D721Med (cell line): ENCODE measurements at places on chromosomes 4 and X.

GRCh38 chr4:156098805-156099204 lies 145.1 kb upstream of the CTSO start:
- DNase-seq, result no peak

DNA sequence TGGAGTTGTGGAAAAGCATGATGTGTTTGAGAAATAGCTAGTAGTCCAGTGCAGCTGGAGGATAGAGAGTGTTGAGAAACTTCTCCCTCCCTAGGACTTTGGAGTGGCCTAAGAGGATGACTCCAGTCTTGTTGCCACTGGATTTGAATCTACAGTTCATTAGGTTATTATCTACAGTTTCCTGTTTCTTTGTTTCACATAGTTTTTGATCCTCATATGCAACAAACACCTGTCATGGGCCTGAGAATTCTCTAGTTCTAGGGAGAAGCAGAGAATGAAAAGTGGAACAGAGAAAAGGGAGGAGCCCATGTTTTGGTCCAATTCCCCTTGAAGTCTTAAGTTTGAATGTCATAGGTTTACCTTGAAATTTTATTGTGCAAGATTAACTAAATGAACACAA lies 73.6 kb upstream of the TBC1D9 start:
- DNase-seq, result no peak

DNA sequence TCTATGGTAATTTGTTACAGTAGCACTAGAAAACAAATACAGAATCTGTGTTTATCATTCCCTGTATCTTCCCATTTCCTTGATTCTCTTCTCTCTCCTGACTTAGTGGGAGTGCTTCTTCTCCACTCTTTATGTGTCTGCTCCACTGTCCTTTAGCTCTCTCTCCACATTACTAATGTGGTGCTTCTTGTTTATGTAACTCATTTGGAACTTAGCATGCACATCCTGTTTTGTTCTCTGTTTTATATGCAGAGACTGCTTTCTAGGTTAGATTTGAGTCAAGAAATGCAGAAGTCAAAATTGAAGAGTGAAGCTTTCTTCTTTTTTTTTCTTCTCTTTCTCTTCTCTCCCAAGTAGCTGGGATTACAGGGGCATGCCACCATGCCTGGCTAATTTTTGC lies 25.9 kb downstream of the ADH1A start:
- DNase-seq, result no peak

GRCh38 chr4:184850018-184850417 lies 24.2 kb upstream of the ACSL1 start:
- DNase-seq, result no peak

GRCh38 chr4:126592088-126592487 lies 1040.7 kb upstream of the INTU start:
- DNase-seq, result no peak

GRCh38 chr4:163666332-163666873 lies 171.9 kb downstream of the TMA16 start:
- no peak for DNase-seq

GRCh38 chrX:38717871-38718270 lies 83.4 kb upstream of the MID1IP1 start:
- no peak for DNase-seq

GRCh38 chrX:13776387-13776786 lies 40.5 kb downstream of the GPM6B start:
- DNase-seq, result no peak

DNA sequence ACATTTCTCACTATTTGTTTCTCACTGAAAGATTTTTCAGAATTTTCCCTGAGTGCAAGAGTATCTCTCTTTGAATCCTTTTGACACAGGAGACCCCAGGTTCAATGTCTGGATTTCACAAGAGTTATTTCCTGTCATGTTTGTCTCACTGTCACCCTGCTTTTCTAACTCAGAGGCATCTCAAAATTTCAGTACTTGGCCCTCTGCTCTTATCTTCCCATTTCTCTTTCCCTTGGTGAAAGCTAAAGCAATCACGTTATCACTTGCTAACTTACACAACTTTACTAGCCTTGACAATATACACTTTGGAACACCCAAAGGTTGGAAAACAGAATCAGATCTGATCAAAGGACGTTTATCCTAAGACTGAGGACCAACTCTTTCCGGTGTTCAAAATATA lies 17.3 kb downstream of the IGSF1 start:
- DNase-seq, result no peak

GRCh38 chrX:15988661-15989603 lies 134.3 kb upstream of the AP1S2 start:
- DNase-seq, result no peak

DNA sequence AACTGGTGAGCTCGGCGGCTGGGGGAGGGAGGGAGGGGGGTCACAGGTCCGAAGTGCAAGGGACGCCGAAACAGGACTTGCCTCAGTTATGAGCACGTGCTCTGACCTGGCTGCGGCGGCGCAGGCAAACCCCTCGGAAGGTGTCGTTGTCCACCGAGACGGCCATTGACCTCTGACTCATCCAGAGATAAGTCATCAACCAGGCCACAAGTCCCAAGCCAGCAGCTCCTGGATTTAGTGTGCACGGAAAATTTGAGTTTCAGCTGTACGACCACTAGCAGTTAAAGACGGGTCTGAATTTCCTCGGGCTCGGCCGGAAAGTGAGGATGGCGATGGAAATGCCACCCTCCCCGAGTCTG lies 674 bp downstream of the SH3D19 start:
- DNase-seq, result no peak

DNA sequence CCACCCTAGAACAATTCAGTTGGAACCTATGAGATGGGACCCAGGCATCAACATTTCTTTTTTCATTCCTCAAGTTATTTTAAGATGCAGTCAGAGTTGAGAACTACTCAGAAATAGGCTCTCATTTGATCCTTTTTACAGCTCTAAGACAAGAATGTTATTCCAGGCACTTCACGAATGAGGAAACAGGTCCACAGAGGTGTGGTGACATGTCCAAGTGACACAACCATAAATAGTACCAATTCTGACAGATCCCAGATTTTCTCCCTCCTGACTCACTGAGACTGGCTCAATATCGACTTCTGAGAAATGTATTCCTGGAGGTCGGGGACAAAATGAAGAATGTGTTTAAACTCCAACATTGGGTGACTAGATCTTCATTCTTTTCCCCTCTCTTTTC lies 11.1 kb downstream of the TCEANC start:
- no peak for DNase-seq

GRCh38 chrX:68018248-68019203 lies 414.8 kb downstream of the OPHN1 start:
- no peak for DNase-seq

DNA sequence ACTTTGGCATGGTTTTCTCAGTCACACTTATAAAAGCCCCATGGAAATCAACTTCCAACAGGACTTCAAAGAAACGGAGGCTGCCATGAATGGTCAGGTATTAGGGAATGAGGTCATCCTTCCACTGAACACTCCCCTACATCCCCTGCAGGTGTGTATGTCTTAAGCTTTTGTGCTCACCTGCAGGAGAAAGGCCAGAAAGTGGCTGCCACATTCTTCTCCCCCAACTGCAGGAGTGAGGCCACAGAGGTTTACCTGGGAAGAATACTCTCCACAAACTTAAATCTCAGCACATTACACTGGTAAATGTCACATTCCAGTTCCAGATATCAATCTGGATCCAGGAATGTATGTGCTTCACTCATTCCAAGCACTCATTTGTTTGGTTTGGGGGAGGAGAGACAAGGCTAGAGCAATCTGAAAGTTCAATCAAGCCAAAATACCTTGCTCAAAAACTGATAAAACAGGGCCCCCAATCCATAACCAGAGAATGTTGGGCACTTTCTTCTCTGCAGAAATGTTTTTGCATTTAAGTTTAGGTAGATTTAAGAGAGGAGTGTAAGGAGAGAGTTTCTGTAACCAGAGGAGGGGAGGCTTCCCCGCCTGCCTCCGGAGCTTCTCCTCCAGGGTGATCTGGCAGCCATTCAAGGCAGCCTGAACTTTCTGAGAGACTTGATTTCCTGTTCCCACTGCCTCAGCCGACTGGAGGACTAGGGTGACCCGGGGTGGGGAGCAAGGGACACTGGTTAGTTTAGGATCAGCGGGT lies 15.4 kb downstream of the FAM9C start:
- no peak for DNase-seq

- no peak for DNase-seq
Observed at GRCh38 chrX:47629419-47630200, at the start of gene CFP. TSS of gene CFP (minus strand) at chrX:47629930. CDS start at chrX:47629844, 86 bp downstream.

- no peak for DNase-seq
Observed at GRCh38 chr4:20825505-20825904, 125.2 kb downstream of the PACRGL start.

DNA sequence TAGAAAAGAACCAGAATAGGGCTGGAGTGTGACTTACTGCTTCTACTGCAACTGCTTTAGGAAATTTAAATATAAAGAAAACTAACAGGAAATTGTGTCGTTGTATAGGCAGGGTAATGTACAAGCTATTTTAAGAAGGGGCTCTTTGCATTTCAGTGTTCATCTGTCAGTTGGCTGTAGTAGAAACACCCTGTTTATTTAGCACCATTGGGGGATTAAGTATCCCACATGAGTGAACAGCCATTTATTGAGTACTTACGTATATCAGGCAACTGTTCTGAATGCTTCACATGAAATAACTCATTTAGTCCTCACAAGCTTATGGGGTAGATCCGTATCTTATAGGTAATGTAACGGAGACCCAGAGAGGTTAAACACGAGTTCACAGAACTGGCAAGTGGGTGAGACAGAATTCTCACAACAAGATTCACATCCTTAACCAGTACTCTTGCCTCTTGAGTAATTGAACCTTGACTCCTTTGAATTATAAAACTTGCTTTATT lies 23.9 kb downstream of the STIM2 start:
- DNase-seq, result no peak

DNA sequence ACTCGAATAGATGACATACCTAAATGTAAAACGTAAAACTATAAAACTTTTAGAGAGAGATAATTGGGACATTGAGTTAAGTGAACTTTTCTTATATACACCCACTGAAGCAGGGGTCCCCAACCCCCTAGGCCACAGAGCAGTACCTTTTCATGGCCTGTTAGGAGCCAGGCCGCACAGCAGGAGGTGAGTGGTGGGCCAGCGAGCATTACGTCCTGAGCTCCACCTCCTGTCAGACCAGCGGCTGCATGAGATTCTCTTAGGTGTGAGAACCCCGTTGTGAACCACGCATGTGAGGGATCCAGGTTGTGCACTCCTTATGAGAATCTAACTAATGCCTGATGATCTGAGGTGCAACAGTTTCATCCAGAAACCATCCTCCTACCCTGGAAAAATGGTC lies 114.8 kb downstream of the HMX1 start:
- DNase-seq, result no peak

GRCh38 chrX:69162361-69162865 lies 2.8 kb downstream of the PJA1 start:
- no peak for DNase-seq

GRCh38 chrX:135393051-135393450 lies 28.7 kb upstream of the SMIM10L2A start:
- DNase-seq, result no peak

DNA sequence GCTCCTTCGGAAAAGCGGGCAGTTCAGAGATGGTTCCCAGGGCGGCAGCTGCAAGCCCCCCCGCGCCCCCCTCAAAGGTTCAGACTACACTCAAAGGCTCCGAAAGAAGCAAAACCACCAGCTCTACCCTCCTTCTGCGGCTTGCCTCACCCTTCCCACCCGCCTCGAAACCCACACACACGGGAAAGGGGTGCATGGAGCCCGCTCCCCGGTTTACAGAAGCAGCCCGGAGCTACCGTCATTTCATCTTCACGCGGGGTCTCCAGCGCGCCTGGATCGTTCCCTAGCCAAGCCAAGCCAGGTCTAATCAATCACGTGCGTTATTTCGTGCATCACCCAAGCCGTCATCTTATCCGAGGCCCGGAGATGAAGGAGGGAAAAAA lies 1.2 kb downstream of the NLGN4X start:
- no peak for DNase-seq

DNA sequence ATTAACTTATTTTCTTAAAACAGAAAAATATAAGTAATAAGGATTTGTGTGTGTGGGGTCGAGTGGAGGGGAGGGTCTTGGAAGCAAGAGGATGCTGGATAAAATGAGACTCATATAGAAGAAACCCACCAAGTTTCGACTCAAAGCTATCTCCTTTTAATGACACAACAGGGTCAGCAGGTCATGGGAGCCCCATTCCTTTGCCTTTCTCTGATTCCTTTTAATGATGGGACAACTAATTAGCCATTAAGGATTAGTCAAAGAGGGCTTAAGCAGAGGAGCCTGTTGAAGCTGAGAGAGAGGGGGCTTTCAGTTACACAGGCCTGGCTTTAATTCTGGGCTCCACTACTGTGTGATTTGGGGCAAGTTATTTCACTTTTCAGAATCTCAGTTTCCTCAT lies 102.8 kb downstream of the GPR50 start:
- no peak for DNase-seq

GRCh38 chrX:11445540-11445939 lies 152.3 kb downstream of the AMELX start:
- no peak for DNase-seq

- no peak for DNase-seq
Observed at GRCh38 chr4:186283311-186283710, 17.3 kb downstream of the F11 start.

DNA sequence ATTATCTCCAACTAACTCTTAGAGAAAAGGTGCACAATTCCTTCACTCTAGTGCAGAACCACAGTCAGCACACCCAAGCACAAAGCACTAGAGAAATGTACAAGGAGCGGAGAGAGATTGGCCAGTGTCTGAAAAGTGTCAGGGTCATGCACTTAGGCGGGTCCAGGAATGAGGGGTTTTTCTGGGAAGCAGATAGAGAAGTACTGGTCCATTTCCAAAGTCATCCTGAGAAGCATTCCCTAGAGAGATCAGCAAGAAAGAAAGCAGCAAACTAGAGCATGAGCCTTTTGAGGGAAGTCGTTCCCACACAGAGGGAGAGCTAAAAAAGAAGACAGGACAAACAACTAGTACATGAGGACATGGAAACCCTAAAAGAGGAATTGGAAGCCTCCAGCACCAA lies 168.1 kb upstream of the MAP3K15 start:
- DNase-seq, result no peak

- DNase-seq, result no peak
Observed at GRCh38 chrX:2351321-2351720, 149.5 kb downstream of the DHRSX start.

DNA sequence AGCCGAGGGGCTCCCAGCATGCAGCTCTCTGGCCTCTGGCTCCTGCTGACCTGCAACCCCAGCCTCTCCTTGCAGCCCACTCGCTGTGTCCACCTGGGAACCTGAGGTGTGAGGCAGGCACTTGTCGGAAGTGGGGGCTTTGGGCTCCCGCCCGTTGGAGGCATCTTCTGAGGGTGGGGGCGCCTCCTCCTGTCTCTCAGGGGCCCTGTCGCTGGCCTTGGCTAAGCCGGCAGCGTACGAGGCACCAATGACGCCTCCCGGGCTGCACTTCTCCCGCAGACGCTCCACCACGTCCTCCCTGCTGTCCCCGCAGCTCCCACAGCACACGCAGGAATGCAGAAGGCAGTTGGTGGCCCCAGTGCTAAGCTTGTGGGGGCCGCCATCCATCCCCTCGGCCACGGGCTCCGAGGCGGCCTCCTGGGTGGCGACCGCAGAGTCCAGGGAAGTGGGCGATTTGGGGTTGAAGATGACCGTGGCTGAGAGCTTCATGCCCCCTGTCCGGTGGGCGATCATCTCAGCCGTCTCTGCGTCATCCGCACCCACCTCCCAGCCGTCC lies 42.5 kb upstream of the MXD4 start:
- no peak for DNase-seq

GRCh38 chr4:105551965-105552746 lies at the start of gene ARHGEF38:
TSS of gene ARHGEF38 (plus strand) at chr4:105552620. CDS start at chr4:105552766, 146 bp downstream.
- no peak for DNase-seq

- no peak for DNase-seq
Observed at GRCh38 chr4:89906316-89906715, 11.7 kb downstream of the MMRN1 start.
